ENCODE measurements at places on chromosomes 4 and X.

DNA sequence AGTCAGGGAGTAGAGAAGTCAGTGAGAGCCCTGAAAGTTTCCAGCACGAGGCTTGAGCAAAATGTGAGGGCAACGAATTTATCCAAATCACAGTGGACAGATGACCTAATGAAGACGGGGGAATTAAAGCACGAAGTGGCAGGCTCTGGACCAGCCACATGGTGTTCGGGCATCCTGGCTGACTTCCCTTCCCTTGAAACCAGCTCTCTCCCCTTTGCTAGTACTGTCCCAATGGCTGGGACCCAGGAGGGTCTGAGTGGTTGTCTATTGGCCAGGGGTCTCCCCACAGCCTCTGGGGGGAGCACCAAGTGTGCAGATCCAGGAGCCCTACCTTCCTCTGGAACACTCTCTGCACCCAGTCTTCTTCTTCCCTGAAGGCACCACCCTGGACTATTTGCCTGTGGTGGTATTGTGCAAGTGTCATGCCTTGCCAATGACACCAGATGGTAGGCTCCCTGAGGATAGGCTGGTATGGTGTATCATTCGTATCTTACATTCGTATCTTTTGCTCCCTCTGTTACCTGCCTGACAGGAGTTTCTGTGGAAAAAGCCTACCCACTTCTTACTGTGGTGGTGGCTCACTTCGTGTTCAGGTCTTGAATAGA lies 2.1 kb downstream of the APLN start:
- DNase-seq, result no peak

GRCh38 chrX:30610026-30610425 lies 32.5 kb upstream of the TASL start:
- no peak for DNase-seq

- DNase-seq, result no peak
These were observed 49.5 kb downstream of the STX18 start for GRCh38 chr4:4492161-4492847.

- DNase-seq, result no peak
These were observed 77.5 kb upstream of the CASK start for GRCh38 chrX:42000836-42001235.

- no peak for DNase-seq
These were observed 46.7 kb downstream of the LARP1B start for GRCh38 chr4:128107766-128108165.

- DNase-seq, result no peak
These were observed 2.9 kb upstream of the ADH6 start for GRCh38 chr4:99221980-99222379.

DNA sequence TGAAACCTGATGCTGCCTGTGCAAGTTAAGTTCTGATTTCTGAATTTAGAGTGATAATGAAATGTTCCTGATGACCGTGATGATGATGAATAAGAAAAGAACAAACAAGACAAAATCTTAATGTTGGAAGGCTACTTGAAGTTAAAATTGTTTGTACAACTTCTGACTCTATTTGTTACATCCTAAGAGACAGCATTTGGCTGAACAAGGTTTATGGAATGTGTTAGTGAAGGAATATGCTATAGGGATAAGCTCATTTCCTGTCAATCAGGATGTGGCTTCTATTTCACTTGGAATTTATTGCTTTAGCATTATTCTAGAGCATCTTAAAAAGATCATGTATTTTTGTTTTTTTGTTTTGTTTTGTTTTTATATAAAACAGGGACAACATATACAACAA lies 267.5 kb downstream of the FAT4 start:
- DNase-seq, result no peak

DNA sequence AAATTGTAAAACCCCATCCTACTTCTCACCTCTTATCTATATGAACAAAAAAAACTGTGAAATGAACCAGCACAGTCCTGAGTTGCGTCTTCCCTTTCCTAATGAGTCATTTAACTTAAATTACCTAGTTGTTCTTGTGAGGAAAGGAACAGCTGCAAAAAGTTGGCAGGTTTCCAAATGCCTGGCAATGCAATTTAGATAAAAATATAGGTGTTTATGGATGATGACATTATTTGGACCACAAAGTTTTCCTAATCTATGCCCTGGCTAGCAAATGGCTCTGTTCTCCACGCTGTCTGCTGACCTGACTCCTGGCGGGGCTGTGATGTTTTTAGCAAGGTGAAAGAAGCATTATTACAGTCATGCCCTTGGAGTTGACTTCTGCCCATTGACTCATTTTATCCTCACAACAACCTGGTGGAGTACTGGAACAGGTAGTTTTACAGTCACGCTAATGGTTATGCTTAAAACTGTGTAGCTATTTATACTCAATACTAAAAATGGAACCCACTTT lies 29.8 kb upstream of the RELL1 start:
- no peak for DNase-seq

- DNase-seq, result no peak
These were observed 246.7 kb downstream of the DHX15 start for GRCh38 chr4:24337451-24338190.

DNA sequence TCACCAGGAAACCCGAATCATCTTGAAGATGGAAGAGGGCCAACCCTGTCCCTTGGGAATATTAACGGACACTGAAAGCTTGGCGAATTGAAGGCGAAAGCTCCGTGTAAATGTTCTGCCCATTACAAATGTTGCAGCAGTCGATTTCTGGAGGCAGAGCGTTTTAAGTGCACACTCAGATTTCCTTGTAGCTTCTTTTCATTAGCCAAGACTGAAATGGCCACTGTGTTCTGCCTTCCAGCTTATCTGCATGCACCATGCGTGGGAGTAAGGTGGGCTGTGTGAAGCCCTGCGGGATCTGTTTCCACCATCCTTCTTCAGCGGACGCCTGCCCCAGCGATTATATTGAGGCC lies 1.3 kb downstream of the SMIM20 start:
- DNase-seq, result no peak

GRCh38 chr4:186128842-186129241 lies 24.3 kb downstream of the FAM149A start:
- DNase-seq, result no peak

- no peak for DNase-seq
These were observed 14.4 kb upstream of the KLHL2 start for GRCh38 chr4:165192956-165193355.

- DNase-seq, result no peak
These were observed 120.5 kb upstream of the WDR1 start for GRCh38 chr4:10237131-10237530.

- no peak for DNase-seq
These were observed 136.8 kb upstream of the RAPGEF2 start for GRCh38 chr4:158966091-158966490.

DNA sequence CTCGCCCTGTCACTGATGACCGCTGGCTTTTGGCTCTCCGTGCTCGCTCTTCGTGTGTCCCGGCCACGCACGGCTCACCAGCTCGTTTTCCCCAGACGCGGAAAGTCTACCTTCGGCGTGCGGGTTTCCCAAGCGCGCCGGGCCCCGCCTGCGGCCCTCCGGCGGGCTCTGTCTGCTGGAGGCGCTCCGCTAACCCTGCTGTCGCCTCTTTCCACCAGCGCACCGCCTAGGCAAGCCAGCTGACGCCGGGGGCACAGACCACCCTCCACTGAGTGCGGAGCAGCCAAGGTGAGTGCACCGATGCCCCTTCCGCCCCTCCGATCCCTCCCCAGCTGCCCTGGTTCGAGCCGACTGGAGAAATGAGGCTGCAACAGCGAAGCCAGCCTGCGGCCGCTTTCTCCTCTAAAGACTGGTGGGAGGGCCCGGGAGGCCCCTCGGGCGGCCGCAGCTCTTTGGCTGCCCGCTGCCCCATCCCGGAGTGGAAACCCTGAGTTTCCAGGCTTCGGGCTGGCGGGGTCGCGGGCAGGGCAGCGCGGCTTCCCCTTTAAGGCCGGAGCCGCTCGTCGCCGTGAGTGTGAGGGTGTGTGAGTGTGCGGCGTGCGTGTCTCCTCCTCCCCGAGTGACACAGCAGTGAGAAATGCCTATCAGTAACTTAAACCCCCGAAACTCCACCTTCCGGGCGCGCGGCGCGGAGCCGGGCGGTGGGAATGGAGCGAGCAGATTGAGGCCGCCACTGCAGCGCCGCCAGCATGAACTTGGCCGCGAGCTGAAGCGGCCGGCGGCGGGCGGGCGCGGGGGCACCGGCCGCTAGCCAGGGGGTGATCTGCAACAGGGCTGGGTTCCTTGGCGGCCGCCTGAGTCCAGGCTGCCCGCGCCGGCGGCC lies at the start of gene MAMLD1:
TSS of gene MAMLD1 (plus strand) at position 719 of the 883 bp plus-strand sequence. CDS start 82,200 bp downstream, outside the sequence.
- DNase-seq, result no peak

DNA sequence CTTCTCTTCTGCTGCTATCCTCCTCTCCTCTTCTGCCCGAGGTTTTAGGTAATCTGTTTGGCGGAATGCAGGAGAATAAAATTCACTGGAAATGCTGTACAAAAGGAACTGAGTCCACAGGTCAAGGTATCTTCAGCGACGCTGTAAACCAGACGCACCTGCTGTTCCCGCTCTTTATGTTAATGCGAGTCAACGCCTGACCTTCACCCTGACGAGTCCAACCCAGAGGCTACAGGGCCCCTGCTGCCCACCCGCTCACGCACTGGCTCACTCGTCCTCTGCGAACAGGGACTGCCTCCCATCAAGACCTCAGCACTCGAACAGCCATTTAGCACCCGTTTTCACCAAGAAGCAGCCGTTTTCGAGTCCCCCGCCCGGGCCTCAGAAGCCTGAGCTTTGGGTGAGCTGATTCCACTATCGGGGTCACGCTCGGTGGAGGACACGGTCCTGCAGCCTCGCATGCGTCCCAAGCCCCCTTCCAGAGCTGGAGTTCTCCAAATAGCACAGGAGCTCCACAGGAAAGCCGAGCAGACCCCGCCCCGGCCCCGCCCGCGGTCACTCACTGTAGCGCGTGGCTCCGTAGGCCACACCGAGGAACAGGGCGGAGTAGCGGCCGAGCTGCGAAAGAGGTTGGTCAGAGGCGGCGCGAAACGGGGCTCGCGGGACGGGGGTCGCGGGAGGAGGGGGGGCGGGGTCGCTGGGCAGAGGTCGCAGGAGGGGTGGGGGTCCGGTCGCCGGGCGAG lies 556 bp downstream of the ATP5ME start:
- DNase-seq, result no peak

GRCh38 chr4:183105092-183105491 lies 6.0 kb downstream of the WWC2 start:
- no peak for DNase-seq

GRCh38 chrX:109911046-109911445 lies 91.9 kb upstream of the TMEM164 start:
- DNase-seq, result no peak

DNA sequence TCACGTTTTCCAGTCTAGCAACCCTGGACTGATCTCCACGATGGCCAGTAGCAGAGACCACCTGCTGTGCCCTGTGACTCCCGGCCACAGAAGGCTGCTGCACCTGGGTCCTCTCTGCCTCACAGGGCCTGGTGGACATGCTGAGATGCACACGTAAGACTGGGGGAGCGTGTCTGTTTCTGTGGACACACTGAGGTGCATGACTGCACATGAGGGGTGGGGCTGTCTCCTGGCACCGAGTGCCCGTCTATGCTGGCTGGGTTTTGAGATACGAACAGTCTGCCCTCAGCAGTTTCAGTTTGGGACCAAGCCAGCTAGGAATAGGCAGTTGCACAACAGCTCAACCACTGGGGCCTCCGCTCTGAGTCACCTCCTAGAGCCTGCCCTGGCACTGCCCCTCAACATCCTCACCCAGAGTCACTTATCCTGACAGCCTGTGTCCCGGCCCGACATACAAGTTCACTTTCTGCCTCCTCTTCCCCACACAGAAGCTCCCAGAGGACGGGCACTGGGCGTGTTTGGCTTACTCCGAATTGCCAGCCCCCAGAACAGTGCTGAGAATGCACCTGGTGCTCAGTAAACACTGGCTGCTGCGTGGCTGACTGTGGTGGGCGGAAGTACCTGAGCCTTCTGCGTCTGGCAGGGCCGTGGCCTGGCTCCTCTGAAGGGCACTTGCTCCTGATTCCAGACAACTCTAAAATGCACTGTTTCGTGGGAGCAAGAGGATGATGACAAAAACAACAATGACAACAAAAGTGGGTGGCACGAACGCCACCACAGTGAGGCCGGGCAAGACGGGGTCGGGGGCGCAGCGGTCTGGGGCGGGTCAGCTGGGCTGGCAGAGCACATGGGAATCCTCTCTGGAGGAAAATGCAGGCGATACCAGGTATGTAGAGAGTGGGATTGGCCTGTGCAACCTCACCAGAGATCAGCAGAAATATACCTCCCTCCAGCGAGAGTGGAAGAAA lies 30.9 kb downstream of the RNF212 start:
- no peak for DNase-seq

DNA sequence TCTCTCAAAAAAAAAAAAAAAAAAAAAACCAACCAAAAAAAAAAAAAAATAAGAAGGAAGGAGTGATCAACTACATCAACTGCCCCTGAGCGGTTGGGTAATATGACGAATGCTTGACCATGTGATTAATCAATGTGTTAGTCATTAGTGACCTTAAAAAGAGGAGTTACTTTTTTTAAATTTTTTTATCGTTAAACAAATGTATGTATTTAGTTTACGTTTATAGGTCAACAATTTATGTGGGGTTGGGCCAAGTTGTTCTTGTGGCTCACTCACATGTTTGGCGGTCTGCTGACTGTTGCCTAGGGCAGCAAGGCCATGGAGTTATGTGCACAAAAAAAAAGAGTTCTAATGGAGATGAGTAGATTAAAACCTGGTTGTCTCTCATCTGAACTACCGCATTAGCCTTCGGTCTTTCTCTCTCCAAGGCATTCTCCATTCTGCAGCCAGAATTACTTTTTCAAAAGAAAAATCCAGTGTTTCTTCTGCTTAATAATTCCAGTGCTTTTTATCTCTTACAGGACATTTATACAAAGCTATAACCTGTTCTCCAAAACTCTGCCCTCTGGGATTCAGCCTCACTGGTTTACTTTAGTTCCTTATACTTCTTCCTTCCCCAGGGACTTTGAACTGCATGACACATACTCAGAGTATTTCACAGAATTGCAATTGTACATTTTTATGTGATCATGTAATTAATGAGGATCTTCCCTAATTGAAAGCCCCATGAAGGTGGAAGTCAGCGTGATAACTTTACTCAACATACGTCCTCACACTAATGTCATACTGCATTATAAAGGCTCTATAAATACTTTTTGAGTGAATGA lies 505.5 kb downstream of the ANKRD50 start:
- no peak for DNase-seq

DNA sequence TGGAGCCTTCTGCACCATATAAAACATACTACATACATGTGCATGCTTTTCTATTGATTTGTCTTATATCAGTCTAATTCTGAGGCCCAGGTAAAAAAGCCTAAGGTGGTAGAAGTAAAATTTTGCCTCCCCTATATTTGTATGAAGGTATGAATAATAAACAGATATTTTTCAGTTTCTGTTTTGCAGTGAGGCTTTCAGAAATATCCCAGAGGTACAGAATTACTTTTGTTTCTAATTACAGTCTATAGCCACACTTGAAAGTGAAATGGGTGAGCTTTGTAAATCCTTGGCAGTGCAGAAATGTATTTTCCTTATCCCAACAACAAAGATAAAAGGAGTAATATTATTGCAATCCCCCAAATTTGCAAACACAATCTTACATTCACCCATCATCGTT lies 59.5 kb downstream of the DDX60 start:
- DNase-seq, result no peak

GRCh38 chr4:86338521-86338920 lies 21.3 kb downstream of the MAPK10 start:
- DNase-seq, result no peak

- DNase-seq, result no peak
These were observed 416.3 kb downstream of the PCDH10 start for GRCh38 chr4:133565379-133565778.

Measured in stimulated activated CD8-positive, alpha-beta memory T cell treated with anti-CD3 and anti-CD28 coated beads, Interleukin-4, amount 100 ng/mL, for 4 hours (primary cell).